ENCODE measurements at places on chromosomes 5 and 9.
A peak's percentile ranks its signal among the peaks of the same experiment; 100 is the strongest.

- DNase-seq, result no peak
These were observed 121.8 kb upstream of the SAP30L start for GRCh38 chr5:154324033-154324432.

DNA sequence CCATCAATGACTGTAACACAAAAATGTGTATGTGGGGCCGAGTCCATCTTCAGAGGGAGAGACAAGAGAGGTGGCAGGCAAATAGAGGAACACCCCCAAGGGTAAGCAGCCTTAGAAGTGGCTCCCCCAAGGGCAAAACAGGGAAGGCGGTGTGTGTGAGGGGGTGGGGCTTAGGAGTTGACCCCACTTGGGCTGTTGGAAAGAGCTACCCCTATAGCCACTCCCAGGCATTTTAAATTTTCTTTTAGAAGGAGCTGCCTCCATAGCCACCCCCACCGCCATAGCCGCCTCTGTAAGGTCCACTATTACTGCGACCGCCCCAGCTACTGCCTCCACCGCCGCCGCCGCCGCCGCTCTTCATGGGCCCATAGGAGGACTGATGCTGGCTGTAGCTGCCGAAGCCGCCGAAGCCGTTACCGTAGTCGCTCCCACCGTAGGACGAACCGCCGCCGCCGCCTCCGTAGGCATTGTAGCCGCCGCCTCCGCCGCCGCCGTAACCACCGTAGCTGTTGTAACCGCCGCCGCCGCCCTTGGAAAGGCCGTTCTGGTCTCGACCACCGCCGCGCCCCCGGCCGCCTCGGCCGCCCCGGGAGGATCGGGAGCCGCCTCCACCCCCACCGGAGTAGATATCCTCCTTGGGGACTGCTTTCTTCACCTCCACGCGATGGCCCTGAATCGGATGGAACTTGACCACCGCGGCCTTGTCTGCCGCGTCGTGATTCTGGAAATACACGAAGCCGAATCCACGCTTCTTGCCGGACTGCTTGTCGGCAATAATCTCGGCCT, 1.1 kb downstream of the HNRNPA0 start:
- peak; percentile 40 for DNase-seq

DNA sequence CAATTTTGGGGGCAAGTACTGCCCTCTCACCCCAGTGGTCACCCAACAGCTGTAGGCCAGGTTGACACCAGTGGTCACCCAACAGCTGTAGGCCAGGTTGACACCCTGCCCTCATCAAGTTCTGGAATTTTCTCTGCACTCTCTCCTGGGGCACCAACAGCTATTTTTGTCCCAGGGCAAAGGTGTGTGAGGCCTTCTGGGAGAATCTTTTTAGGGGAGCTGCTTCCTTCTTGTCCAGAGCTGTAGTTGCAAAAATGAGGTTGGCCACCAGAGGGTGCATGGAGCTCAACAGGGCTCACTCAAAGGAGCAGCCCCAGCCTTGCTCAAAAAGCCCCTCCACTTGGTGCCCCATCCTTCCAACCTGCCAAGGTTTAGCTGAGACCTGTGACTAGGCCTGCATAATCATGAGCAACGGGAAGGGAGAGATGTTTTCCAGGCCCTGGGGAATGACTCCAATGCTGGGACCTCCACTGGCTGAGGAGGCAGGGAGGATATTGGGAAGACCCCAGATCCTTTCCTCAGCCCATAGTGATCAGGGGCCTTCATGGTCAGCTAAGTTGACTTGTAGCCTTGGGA, 10.6 kb upstream of the P4HA2 start:
- DNase-seq, result peak; percentile 70

DNA sequence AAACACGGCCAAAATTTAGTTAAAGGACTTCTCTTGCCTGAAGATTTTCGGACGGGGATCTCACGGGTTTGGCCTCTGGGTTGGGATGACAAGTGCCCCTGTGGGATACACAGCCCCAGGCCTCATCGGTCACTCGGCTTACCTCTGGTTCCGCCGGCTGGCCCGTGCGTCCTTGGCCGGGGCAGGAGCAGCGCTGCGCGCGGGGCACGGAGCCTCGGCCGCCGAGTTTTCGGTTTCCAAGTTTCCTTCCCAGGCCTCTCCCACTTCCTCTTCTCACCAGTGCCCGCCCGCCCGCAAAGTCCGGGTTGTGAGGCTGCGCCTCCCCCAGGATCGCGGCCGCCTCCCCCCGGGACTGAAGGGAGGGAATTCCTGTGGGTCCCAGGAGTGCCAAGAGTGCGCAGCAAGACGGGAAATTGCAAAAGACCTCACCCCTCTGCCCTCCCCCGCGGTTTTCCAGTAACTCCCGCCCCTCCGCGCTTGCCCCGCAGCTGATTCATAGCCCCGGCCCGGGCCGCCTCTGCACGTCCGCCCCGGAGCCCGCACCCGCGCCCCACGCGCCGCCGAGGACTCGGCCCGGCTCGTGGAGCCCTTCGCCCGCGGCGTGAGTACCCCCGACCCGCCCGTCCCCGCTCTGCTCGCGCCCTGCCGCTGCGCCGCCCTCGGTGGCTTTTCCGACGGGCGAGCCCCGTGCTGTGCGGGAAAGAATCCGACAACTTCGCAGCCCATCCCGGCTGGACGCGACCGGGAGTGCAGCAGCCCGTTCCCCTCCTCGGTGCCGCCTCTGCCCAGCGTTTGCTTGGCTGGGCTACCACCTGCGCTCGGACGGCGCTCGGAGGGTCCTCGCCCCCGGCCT, at the start of gene OSMR:
OSMR (plus strand) TSS at position 487 of the 853 bp plus-strand sequence. CDS start 23,033 bp downstream, outside the sequence.
- no peak for DNase-seq
